ENCODE measurements at places on chromosomes 3 and 15.

DNA sequence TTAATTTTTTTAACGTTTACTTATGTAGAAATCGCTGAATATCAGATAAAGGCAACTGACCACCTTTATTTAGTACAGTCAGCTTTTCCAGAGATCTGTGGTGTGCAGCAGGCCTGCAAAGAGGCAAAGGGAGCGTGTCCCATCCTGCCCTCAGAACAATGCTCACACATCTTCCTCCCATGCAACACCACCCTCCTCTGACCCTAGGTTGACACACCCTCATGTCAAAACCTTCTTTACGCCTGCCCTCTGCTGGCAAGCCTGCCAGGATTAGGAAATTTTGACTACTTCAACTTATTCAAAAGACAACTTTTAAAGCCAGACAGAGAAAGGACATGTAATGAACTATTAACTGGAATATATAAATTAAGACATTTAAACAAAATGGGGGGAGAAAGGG is 513.7 kb downstream of the FOXP1 start:
- DNase-seq, result peak; percentile 79

DNA sequence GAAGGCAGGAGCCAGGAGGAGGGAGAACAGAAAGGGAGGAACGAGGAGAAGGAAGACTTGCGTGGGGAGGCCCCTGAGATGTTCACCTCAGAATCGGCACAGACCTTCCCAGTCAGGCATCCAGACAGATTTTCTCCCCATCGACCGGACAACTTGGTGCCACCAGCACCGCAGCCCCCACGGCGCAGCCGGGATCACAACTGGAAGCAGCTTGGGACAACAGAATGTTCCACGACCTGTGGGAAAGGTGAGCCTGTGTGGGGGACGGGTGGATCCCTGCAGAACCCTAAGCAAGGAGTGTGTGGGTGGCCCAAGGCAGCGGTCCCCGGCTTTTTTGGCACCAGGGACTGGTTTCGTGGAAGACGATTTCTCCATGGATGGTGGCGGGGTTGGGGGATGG is 72.6 kb upstream of the NR2E3 start:
- DNase-seq, result no peak

- no peak for DNase-seq
Measured at GRCh38 chr3:72537448-72537847, 310.8 kb downstream of the SHQ1 start.

DNA sequence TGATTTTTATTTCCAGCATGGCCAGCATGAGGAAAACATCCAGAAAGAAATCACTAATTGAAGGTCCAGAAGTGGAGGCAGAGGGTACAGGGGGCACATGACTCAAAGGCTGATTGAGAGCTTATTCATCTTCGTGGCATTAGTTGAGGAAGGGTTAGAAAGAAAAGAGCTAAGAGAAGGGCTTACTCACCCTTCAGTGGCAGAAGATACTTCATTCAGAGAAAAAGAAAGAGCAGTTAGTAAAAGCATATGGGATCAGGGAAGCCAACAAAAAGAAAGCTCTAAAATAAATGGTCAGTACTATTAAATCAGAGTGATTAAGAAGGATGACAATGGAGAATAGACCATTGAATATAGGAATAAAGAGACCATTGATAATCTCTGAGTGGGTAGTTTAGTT is 25.2 kb downstream of the GAP43 start:
- no peak for DNase-seq

- DNase-seq, result no peak
Measured at GRCh38 chr3:5140839-5141238, 18.7 kb downstream of the ARL8B start.

GRCh38 chr3:156899951-156900350 is 73.8 kb downstream of the LEKR1 start:
- no peak for DNase-seq

GRCh38 chr3:50122071-50122470 is 33.1 kb upstream of the SEMA3F start:
- no peak for DNase-seq

- no peak for DNase-seq
Measured at GRCh38 chr15:61186905-61187741, 42.0 kb downstream of the RORA start.

GRCh38 chr3:47520756-47521155 is 7.2 kb upstream of the ELP6 start:
- no peak for DNase-seq

DNA sequence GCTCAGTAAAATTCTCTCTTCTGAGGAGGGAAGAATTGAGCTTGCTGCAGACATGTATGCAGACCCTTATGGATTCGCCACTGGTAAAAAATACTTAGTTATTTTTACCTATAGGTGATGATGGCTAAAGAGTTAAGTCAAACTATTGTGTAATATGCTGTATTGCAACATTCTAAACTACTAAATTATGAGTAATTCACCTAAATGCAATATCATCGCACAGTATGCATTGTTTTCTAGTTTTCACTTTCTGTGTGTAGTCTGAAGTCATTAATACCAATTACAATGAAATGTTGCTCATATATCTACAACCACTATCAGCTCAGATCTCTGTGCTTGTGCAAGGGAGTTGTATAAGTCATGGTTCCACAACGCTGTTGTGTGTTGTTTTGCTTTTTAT is 48.7 kb upstream of the ROBO2 start:
- no peak for DNase-seq

DNA sequence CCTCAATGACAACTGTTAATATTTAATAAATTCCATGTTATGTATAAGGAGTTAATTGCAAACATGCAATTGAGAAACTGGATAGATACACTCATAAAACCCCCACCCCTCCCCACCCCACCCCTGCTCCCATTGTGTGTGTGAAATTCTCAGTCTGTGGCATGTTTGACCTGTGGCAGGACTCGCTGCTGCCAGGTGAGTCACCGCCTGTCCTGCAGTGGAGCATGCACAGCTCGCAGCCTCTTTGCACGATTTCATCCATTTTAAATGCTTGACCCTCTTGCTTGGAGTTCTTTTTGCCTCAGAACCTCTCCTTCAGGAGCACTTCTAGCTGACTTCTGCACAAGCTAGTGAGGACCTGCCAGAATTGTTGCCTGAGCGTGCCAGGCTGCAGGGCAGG is 5.3 kb upstream of the APEH start:
- no peak for DNase-seq

DNA sequence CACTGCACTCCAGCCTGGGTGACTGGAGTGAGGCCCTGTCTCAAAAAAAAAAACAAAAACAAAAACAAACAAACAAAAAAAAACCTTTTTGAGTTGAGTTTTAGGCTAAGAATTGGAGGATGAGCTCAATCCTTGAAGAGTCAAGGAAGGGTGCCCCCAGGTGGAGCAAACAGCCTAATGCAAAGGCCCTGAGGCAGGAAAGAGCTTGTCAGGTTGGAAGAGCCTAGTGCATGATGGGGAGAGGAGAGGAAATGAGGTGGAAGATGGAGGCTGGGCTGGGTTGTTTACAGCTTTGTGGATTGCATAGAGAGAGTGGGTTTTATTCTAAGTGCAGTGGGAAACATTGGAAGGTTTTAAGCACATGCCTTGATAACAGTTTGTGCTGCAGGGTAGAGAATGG is 2.1 kb upstream of the SNX22 start:
- peak; percentile 27 for DNase-seq

DNA sequence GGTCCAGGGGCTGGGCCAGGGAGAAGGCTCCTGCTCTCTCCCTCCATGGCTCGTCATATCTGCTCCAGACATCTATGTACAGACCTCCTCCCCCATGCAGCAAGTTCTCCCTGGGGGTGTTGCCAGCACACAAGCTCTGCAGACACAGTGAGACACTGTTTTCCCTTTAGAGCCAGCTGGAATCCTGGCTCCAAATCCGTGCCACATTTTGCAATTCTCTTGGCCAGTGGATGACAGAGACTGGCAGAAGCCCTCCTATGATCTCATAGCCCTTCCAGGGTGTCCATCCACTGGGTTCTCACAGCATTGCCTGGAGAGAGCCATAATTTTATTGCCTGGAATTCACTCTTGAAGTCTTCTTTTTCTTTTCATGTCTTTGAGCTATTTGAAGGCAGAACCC is 203.9 kb downstream of the TLE3 start:
- no peak for DNase-seq

- no peak for DNase-seq
Measured at GRCh38 chr15:100256101-100256969, 85.4 kb downstream of the ADAMTS17 start.

GRCh38 chr3:183880121-183880520 is 4.6 kb downstream of the PARL start:
- peak; percentile 67 for DNase-seq

- DNase-seq, result no peak
Measured at GRCh38 chr15:33857726-33858125, 110.6 kb upstream of the CHRM5 start.

DNA sequence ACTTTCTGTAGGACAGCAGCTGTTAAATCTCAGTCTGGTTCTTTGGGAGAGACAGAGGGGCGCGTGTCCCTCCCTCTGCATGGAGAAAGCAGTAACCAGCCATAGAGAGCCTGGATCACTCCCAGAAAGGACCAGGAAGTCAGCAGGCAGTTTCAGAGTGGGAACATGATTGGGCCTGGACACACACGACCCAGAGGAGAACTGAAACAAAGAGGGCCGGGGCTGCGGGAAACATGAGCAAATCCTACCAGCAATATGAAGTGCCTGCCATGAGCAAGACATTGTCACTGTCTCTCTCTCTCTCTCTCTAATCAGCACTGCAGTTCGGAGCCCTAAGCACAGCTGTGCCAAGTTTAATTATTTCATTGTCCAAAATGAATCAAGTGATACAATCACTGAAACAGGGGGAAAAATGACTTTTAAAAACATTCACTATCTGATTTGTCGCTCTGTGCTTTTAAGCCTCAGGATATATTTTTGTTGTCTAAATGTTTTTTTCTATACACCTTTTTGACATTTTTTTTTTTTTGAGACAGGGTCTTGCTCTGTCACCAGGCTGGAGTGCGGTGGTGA is 17.6 kb downstream of the MUC13 start:
- peak; percentile 66 for DNase-seq

GRCh38 chr3:48435774-48436476 is 4.0 kb downstream of the CCDC51 start:
- DNase-seq, result peak; percentile 81

GRCh38 chr15:68432441-68433064 is 590 bp upstream of the ITGA11 start:
- no peak for DNase-seq

- no peak for DNase-seq
Measured at GRCh38 chr3:72060447-72061034, 275.6 kb upstream of the PROK2 start.

GRCh38 chr3:41933154-41933676 is 28.7 kb downstream of the ULK4 start:
- DNase-seq, result no peak

DNA sequence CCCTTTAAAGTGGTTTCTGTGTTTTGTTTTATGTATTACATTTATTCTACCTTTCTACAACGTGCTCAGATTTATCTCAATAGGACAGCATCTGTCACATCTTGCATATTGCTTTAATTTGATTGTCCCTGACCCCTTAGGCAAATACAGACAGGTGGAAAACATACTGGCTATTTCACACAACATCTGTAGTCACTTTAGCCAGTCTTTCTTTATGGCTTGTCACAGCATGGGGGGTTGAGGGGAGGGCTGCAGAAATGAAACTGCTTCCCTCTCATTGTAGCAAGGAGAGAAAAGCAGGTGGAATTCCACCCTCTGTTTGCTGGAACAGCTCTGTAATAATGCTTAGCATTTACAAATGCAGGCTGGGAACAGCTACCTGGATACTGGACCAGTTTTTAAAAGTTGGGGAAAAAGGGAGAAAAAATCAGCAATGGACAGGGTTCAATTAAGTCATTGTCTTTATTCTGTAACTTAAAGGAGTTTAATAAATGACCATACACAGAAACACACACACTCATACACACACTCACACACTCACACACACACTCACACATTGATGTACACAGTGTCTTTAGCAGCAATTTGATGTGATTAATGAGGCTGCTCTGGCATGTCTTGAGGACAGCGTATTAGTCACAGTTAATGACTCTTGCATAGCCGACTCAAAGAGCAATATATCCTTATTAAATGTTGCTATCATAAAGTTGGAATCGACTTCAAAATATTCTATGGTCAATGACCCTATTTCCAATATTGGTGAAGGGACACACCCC is 283.7 kb upstream of the GBE1 start:
- DNase-seq, result no peak

DNA sequence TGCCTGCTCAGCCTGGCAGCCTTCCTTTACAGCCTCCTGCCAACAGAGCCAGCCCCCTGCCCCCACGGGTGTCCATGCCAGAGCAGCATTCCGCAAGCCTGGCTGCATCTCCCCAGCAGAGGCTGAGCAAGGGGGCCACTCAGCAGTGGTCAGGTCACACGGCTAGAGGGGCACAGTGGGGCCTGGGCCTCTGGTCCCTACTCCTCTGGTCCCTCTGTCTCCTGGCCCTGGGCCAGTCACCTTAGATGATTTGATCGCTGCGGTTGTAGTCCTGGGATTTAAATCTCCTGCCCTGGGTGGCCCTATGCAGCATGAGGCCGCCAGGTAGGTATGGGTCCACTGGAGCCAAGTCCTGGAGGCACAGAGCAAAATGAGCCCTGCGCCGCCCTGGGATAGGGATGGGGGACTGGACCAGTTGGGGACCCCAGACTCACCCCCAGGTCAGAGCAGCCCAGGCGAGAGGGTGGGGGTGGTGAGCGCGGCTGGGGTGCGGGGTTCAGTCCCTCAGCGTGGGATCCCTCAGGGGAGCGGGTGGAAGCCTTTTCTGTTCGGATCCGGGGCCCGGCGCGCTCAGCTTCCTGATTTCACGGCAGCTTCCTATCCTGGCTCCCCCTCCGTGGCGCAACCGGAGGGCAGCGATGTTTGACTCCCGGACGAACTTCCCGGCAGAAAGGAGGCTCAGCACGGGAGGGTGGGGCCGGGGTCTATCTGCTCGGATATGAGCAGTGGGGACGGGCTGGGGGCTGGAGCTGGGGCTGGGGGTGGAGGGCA is at the start of gene ZBTB47:
Gene ZBTB47, plus strand, starts transcription at position 138 of the 771 bp plus-strand sequence. CDS start 4,659 bp downstream, outside the sequence.
- DNase-seq, result peak; percentile 81

DNA sequence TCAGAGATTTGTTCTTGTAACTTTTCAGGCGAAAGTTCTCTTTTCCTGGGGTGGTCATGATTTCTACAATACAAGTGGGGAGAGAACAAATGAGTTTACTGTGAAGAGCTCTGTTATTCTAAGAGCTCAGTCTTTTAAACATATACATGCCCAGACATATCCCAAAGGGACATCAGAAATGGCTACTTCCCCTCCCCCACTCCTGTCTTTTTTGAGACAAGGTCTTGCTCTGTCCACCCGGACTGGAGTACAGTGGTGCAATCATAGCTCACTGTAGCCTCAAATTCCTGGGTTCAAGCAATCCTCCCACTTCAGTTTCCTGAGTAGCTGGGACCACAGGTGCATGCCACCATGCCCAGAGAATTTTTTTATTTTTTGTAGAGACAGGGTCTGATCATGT is 18.2 kb downstream of the KPNA1 start:
- no peak for DNase-seq

DNA sequence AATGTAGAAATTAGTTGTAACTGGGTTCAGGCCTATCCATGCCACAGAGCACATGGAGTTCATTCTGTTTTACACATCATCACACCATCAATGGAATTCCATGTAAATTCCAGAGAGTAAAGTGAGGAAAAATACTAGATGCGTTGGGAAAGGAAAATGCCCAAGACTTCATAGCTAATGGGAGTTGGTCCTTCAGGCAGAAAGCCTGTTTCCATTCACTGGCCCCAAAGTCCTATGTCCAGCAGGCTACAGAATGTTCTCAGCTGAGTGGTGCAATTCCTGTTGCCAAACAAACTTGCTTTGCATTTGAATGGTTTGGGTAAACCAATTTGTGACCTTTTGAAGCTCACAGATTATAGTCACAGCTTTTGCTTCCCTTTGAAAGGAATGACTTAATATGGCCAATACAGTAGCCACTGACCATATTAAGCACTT is 164.6 kb upstream of the PFN2 start:
- DNase-seq, result no peak

GRCh38 chr15:35567392-35567791 is 21.4 kb upstream of the DPH6 start:
- no peak for DNase-seq

- DNase-seq, result no peak
Measured at GRCh38 chr3:127796831-127797150, 25.5 kb downstream of the MGLL start.

Measured in inflammatory macrophage (primary cell).